ENCODE measurements at places on chromosomes 2 and 18.

DNA sequence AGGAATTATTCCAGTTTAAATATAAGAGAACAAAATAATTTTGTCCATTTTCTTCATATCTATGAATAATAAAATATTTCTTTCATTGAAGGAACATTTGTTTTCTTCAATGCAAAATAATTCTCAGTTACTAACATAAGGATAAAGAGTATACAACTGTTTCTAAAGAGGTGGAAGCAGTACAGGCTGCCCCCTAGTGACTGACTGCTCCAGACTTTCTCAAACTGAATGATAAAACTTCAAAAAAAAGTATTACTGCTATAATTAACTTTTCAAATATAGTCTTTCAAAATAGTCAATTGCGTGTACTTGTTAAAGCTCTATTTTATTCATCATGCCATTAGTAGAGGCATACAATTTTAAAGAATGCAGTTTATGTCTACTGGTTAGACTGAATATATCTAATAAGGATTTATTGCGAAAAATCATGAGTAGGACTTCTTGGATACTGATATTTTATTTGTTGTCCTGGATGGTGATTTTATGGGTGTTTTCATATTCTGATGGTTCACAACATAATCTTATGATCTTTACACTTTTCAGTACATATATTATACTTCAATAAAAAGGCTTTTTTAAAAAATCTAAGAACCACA lies 100.1 kb downstream of the WDPCP start:
- DNase-seq = no peak

- DNase-seq = no peak
Measured at GRCh38 chr2:236117861-236118269, 50.3 kb downstream of the GBX2 start.

GRCh38 chr2:117349687-117350086 lies 464.8 kb upstream of the DDX18 start:
- DNase-seq = no peak

- no peak for DNase-seq
Measured at GRCh38 chr2:68827666-68828065, 43.5 kb downstream of the BMP10 start.

- no peak for DNase-seq
Measured at GRCh38 chr2:193482557-193482956, 1287.8 kb upstream of the TMEFF2 start.

GRCh38 chr18:69397096-69397495 lies 3.6 kb upstream of the DOK6 start:
- no peak for DNase-seq

DNA sequence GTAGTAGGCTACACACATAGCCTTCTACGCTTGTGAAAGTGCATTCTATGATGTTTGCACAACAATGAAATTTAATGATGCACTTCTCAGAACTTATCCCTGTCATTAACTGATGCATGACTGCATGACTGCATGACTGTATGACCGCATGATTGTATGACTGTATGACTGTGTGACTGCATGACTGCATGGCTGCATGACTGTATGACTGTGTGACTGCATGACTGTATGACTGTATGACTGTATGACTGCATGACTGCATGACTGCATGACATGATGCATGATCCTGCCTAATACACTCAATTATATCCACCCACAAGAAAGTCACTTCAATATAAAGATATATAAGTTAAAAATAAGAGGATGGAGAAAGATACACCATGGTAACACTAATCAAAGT lies 365.4 kb upstream of the FSIP2 start:
- no peak for DNase-seq

- DNase-seq = no peak
Measured at GRCh38 chr2:8980096-8980495, 23.4 kb downstream of the MBOAT2 start.

DNA sequence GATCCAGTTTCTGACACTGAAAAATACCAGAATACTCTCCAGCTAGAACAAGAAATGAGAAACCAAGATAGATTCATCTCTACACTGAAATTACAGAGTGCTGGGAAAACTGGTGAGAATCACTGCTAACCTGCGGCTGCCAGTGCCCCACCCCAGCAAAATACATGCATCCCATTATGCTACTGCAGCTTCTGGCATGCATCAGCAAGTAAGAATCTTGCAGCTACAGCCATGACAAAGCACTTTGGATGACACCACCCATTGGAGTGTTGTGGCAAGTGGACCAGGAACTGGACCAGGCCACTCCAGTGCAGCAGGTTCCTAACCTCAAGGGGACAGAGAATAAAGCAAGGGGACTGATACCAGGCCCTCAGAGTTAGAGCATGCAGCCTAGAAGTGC lies 378.8 kb upstream of the ETAA1 start:
- DNase-seq = no peak

DNA sequence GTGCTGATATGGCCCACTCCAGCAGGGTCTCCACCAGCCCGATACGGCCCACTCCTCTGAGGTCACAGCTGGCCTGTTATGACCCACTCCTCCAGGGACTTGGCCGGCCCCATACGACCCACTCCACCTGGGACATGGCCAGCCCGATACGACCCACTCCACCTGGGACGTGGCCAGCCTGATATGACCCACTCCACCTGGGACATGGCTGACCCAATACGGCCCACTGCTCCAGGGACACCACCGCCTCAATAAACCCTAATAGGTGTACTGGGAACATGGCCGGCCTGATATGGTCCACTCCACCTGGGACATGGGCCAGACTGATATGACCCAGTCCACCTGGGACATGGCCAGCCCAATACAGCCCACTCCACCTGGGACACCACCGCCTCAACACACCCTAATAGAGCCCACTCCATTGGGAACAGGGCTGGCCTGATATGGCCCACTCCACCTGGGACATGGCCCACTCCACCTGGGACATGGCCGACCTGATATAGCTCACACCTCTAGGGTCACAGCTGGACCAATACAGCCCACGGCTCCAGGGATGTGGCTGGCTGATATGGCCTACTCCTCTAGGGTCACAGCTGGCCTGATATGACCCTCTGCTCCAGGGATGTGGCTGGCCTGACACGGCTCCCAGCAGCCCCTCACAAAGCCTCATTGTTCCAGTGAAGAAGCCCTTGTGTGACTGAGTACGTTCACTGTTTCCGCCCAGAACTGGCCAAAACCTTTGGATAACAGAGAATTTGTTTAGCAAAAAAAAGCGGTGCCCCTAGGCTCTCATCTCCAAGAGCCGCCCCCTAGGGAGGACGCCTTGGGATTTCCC lies 245.6 kb downstream of the HDAC4 start:
- no peak for DNase-seq

GRCh38 chr2:218444692-218445357 lies 25.9 kb downstream of the VIL1 start:
- DNase-seq = no peak

- DNase-seq = no peak
Measured at GRCh38 chr2:27182346-27182745, 29.5 kb upstream of the ATRAID start.

DNA sequence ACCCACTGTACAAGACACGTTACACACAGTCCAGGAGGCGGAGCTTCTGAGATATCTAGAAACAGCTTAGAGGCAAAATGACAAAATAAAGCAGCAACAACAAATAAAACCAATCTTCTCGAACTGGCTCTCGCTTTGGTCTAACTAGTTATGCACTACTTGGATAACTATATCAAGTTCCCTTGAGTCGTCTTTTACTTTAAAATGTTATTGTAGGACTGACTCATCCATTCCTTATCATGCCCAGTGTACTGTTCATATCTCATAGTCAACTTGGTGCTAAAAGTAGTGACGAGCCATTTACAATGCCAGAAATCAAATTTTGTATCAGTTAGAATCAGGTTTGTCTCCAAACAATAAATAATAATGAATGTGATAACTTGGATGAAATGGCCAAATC lies 102.5 kb upstream of the SLC35G4 start:
- no peak for DNase-seq

DNA sequence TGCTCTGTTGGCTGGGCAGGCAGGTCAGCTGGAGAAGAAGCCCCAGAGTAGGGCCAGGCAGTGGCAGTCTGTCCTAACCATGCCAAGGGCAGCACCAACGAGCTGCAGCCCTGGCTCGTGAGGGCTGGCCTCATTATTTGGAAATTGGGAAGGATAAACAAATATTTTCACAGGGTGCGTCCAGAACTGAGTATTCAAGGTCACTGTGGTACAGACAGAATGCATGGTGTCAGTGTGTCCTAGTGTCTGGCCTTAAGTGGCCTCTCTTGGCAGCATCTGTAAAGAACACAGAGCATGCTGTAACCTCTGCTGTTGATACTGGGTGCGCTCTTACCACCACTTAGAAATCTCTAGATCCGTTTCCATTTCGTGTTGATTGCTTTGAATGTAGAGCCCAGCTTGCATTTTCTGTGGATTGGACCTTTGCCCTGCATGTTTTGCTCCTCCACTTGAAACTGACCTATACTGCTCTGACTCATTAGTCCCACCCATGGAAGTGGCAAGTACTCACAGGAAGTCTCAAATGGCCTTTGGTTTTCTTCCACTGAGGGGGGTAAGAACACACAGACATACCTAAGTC lies 88.2 kb downstream of the GREB1L start:
- peak; percentile 53 for DNase-seq
